ENCODE measurements at places on chromosomes 5 and 9.

DNA sequence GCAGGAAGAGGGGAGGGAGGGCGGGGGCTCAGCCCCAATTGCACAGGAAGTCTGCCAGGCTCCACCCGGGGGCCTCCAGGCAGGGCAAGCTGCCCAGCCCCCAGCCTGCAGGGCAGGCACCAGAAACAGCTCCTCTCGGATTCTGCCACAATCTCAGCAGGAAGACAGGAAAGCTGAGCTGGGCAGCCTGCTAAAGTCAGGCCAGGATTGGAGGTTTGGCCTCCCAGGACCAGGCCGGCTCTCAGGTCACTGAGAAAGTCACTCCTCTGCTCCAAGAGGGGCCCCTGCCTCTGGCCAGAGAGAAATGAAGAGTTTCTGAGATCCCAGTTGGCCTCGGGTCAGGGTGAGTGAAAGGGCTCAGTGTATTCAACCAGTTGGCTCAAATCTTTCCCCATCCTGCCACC lies 54.6 kb upstream of the STXBP1 start:
- peak; percentile 57 for DNase-seq

DNA sequence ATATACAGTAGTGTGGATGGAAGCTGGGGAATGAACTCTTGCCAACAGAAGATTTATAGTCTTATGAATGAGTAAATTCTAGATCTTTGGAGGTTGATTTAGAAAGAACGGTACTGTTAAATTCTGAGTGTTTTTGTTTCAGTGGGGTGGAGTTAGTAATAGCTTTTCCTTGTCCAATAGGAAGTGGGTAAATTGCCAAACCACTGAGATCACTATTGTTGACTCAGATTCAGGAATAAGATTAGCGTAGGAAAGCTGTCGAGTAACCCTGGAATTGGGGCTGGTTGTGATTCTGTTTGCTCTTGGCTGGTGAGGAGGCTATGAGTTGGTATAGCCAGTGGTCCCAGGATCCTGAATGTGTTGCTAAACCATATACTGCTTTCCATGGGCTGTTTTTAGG lies 155.6 kb downstream of the ARHGAP26 start:
- no peak for DNase-seq

DNA sequence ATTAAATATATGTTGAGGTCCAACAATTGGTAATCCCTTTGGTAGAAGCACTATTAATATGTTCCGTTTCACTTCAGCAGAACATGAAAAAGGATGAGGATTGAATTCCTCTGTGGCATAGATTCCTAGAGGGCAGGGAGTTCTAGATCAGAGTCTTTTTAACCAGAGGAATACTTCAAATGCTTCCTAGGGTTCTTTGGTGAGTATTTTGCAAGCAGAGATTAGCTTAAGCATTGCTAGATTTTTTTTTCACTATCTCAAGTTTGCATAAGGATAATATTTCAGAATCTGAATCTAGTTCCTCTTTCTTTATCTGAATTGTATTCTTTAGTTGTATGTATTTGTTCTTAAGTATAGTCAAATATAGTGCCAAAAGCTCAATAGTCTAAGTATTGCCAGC lies 116.6 kb upstream of the ADAMTSL1 start:
- no peak for DNase-seq

- no peak for DNase-seq
These were observed 60.2 kb upstream of the SLC2A8 start for GRCh38 chr9:127336506-127337352.

- no peak for DNase-seq
These were observed 49.6 kb upstream of the CCNG1 start for GRCh38 chr5:163387589-163388343.

DNA sequence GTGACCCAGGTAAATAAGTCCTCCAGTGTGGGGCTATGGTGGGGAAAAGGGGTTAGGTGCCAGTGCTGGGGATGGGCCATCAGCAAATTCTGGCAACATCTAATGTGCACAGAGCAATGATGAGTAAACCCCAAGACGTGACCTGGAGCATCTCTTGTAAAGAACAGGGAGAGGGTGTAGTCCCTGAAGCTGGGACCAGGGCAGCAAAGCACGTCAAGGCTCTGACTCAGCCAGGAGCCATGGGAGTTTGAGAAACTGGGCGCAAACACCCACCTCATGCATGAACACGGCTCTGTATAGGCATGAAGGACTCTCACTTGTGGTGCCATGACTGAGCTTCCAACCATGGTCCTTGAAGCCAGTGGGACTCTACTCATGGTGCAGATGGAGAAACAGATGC lies 51.8 kb downstream of the DUSP1 start:
- no peak for DNase-seq
